ENCODE measurements at places on chromosomes 3 and 15.

- DNase-seq = no peak
Observed at GRCh38 chr3:95705786-95706418, 1108.5 kb upstream of the EPHA6 start.

GRCh38 chr3:176293276-176293675 lies 904.0 kb downstream of the TBL1XR1 start:
- DNase-seq = no peak

- DNase-seq = no peak
Observed at GRCh38 chr3:47337656-47338055, 43.2 kb upstream of the PTPN23 start.

DNA sequence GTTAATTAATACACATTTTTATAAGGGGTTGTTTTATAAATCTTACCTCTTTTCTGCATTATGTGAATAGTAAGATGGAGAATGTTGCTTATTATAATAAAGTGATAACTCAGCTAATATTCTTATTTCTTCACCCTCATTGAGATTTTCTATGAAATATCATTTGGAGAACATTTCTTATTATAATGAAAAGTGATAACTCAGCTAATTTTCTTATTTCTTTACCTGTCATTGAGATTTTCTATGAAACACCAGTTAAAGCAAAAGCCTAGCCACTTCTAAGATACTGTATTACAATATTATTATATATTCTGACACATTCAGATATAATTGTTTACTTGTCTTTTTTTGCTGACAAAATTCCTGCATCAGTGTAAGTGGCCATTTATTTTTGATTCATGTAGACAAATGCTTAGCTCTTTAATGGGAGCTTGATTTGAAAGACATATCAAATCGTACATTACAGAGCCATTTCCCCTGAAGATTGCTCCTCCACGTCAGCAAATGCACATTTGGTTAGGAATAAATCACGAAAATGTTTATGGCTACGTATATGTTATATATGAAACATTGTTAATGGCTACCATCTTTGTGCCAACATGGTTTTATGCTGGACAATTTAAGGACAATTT lies 427.5 kb downstream of the CHL1 start:
- no peak for DNase-seq

- no peak for DNase-seq
Observed at GRCh38 chr15:59723687-59724346, 34.7 kb upstream of the BNIP2 start.

DNA sequence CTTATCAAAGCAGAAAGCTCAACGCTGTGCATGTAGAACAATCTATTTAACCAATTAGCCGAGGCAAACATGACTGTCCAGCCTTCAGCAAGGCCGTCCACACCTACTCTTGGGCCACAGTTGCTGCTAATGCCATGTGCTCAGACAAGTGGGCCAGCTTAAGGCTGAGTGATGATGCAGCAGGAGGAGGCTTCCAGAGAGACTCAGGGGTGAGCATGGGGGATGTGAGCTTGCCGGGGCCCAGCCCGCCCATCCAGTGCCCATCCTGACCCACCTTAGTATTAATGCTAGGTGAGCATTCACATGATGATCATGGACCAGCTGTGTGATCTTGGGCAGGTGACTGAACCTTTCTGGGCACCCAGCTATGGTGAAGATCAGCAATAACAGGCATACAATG lies 150.1 kb downstream of the TPRA1 start:
- DNase-seq = no peak

- no peak for DNase-seq
Observed at GRCh38 chr3:29145360-29145759, 135.5 kb upstream of the RBMS3 start.

Data from ELR (cell line).